ENCODE measurements at places on chromosomes 5 and 9.

DNA sequence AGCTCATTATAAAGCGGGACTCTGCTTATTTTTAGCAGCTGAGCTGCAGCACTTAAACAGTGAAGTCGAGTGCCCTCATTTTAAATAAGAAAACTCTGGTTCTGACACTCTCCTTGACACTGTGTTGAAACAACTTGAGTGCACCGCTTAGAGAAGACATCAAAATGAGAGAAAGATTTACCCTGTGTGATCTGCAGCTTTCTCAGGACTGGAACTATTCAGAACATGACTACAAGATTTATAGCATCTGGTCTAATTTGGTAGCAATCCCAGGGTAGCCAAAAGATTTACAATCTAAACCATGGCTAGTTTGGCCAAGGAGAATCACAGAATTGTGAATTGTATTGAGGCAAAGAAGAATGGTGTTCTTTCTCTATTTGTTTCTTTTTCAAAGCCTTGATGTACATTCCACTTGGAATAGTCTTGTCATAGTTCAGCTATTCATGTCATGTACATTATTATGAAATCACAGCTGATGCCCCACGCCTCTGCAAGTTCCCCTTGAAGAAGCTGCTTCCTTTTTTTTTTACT, 38.7 kb downstream of the PLEKHG4B start:
- DNase-seq, result no peak

DNA sequence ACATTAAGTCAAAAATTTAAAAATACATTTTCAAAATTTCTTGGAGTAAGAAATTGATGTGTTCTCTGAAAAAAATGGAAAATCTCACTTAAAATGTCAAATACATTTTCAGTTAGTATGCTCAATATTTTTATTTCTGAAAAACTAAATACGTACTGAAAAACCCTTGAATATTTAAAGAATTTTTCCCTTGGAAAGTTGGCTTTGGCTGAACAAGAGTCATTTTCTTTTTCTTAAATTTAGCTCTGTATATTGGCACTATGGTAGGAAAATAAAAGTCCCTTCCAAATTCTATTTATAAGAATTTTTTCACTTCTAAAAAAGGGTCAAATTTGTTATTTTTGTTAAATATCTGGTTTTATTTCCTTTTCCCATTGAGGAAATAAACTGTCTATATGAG, 29.0 kb upstream of the CDH18 start:
- no peak for DNase-seq

GRCh38 chr9:98084396-98084795, 27.9 kb downstream of the NANS start:
- DNase-seq, result no peak

- no peak for DNase-seq
Observed at GRCh38 chr5:180053061-180053602, 18.4 kb downstream of the RNF130 start.

GRCh38 chr5:158301186-158301585, 442.2 kb upstream of the CLINT1 start:
- no peak for DNase-seq

DNA sequence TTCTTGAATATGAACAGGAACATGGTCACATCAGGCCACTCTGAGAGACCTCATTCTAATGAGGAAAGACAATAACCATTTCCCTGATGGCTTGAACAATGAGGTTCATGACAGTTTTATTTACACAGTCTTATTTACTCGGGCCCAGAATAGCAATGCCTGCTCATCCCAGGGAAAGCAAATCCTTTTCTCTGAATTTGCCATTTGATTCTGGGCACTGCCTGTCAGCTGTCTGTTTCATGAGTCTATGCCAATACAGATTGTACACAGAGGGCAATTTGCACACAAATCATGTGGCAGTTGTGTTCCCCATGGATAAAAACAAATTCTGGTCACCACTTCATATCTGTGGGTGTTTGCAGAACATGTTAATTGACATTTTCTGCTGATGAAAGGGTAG, 492.5 kb downstream of the ACTL7B start:
- DNase-seq, result no peak

DNA sequence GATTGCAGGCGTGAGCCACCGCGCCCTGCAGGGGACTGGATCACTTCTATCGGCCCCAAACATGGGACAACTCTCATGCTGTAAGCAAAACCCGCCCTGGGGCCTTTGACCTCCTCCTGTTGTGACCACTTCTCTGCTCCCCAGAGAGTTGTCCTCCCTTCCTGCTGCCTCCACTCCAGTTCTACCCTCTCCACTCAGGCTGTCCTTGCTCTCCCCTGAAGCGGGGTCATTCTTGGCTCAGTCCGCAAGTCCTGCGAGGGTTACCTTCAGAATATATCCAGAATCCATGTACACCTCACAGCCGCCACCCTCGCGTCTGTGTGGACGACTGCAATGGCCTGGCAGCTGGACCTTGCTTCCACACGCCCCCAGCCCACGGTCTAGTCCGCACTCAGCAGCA, 273.7 kb downstream of the PBX3 start:
- DNase-seq, result no peak

- no peak for DNase-seq
Observed at GRCh38 chr9:73655831-73656230, 504.2 kb downstream of the ANXA1 start.

DNA sequence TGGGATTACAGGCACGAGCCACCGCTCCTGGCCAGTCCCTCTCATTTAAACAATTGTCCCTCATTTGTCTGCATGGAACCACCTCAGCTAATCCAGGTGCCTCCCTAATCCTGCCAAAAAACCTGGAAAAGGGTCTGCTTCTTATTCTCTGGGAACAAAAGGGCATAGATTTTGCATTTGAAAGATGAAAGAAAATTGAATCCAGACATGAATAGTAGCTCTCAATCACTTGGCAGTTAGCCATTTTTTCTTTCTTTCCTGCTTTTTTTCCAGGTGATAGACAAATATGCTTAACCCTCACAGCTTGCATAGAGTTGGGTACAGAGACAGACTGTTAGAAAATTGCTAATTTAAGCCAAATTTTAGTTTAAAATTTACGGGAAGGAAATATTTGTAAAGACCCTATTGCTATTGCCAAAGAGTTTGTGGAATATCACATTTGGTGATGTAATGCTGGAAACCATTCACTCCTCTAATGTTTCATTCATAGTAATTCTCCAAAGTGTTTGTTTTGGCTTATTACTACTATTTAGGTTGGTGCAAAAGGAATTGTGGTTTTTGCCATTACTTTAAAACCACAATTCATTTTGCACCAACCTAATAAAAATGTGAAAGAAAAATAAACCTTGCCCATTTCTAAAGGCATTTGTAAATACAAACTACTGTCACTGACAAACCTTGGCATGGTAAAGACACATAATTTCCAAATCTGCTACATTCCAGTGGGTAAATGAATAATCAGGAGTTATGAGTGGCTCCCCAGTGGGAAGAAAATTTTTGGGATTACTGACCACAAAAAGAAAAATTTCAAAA, 80.5 kb upstream of the JAK2 start:
- DNase-seq, result no peak

DNA sequence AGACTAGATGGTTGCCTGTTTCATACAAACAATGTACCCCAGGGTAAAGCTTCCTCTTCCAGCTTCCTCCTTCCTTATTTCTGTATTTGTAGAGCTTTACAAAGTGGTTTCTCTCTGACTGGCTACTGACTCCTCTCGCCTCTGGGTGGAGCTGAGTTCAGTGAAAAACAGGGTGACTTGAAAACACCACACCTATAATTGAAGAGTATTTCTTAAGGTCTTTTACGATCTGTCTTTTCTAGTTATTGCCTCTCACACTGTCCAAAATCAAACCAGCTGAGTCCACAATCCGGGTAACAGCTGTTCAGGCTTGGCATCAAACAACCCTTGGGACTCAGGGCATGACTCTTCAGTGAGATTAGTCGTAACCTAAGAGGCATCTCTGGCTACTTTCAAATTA, 200.4 kb downstream of the ARRDC3 start:
- DNase-seq, result no peak

GRCh38 chr5:137313526-137314175, 185.5 kb downstream of the SPOCK1 start:
- no peak for DNase-seq

DNA sequence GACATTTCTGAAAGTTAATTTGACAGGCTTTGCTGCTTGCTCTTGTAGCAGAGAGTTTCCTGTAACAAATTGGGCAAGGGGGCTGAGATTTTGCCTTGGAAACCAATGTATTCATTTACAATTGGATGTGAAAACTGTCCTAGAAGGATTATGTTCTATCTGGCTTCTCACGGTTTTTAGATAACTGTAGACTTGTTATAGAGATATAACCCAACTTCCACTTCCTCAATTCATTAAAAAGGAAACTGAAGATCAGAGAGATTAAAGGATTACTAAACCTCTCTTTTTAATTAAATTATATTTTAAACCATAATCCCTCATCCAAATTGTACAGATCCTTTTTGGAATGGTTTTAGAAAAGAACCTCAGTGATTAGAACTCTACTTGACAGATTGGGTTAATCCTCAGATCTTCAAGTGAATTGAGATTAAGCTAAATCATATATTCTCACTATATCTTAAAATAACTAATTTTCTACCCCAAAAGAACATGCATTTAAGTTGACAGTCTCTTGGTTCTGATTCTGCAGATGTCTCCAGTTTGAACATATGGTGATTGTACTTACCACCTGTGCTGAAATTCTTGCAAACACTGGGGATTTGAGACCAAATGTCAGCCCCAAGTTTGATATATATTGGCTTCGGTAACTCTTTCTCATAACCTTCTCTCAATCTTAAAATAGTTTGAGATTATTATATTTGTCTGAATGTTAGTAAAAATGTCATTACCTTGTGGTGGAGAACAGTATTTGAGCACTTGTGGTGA, 130.1 kb upstream of the C9orf72 start:
- DNase-seq, result no peak

- no peak for DNase-seq
Observed at GRCh38 chr9:115050002-115050490, 67.9 kb downstream of the TNC start.

DNA sequence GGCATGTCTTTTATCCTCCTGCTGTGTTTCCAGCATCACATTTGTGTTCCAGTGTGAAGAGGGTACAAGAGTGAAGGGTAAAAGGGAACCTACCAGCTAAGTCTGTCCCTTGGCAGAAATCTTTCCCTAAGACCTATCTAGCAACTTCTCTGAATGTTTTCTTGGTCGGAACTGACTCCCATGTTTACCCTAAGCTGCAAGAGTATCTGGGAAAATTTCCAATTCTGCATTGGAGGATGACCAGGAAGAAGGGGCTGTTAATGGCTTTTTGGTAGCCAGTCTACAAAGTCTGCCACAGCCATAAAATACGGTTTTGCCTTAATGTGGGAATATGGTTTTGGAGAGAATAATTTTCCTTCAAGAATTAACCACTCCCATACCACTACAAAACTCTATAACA, 75.1 kb downstream of the MAST4 start:
- DNase-seq, result no peak

GRCh38 chr5:34929720-34930461, 532 bp downstream of the DNAJC21 start:
- peak; percentile 82 for DNase-seq

GRCh38 chr5:156595132-156595787, 254.8 kb upstream of the PPP1R2B start:
- no peak for DNase-seq

GRCh38 chr5:95993266-95993665, 31.6 kb upstream of the ELL2 start:
- DNase-seq, result no peak

GRCh38 chr5:79224286-79224984, 11.5 kb upstream of the JMY start:
- no peak for DNase-seq

GRCh38 chr5:76622973-76623596, at the start of gene F2RL2:
F2RL2 (minus strand) TSS chr5:76623403; CDS start chr5:76623230, 173 bp downstream.
- DNase-seq, result peak; percentile 73

DNA sequence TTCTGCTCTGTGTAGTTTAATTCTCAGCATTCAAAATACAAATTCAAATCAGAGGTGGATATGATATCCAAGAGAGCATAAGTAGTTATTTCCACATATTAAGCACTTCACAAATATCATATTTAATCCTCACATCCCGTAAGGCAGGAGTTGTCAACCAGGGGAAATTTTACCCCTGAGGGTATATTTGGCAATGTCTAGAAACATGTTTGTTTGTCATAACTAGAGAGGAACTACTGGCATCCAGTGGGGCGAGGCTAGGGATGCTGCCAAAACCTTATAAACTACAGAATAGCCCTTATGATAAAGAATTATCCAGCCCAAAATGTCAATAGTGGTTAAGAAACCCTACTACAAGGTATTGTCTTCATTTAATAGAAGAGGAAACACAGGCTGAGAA, 619.4 kb downstream of the SLCO4C1 start:
- no peak for DNase-seq

GRCh38 chr5:1255081-1255561, 29.9 kb downstream of the SLC6A18 start:
- DNase-seq, result no peak

GRCh38 chr5:150659360-150660107, 1.5 kb upstream of the MYOZ3 start:
- DNase-seq, result no peak

DNA sequence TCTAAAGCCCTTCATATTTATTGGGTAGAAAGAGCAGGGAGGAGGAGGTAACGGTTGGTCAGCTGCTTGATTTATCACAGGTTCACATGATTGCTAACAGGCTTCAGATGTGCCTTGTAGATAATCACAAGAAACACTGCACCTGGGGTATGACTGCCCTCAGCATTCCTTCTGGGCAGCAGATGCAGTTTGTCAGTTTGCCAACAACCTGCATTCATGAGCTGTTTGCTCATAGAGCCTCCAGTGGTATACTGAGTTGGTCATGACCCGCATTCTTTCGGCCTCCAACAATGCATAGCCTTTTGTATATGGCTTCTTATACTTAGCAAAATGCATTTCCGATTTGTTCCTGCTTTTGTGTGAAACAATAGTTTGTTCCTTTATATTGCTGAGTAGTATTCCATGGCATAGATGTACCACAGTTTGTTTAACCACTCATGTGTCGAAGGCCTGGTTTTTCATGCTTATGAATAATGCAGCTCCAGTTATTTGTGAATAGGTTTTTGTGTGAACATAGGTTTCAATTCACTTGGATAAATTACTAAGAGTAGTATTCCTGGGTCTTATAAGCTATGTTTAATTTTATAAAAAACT, 83.6 kb downstream of the ARHGEF28 start:
- peak; percentile 22 for DNase-seq

DNA sequence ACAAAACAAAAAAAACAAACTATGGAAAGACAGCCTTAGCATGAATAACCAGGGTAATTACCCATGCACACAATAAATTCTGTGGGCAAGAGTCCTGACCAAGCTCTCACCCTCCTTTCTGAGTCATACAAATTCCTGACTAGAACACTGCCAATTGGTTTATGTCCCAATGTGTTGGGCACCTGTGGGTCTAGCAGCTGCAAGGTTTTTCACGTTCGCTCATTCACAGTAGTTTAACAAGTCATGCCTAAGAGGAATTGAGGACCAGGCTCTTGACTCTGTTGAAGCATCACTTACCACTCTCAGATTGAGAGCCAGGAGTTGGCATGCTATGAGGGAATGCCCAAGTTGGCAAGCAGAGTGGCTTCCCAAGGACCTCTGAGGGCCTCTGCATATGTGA, 205.5 kb upstream of the SLC24A2 start:
- DNase-seq, result peak; percentile 96

Data from ACHN (cell line).